Bronchial smooth muscle cell (primary cell): ENCODE measurements at places on chromosomes 5 and 9. TPM values are rescaled to one million over a fixed set of nuclear protein-coding genes. Genes with fewer than 3 reads are reported as not detected.

DIRAS2 gene
- total RNA-seq: under 0.01 and 0.09 TPM in 2 replicates

RGS7BP gene
- not detected in 2 replicates for total RNA-seq

SPEF2 gene
- total RNA-seq: 1.2 and 3.5 TPM in 2 replicates

BARX1 gene
- total RNA-seq: not detected in 2 replicates

PROB1 gene
- total RNA-seq: 0.26 and 1.3 TPM in 2 replicates

FBXO4 gene
- total RNA-seq: 9.7 and 11.3 TPM in 2 replicates

SELENOP gene
- total RNA-seq: 87.6 and 223 TPM in 2 replicates

SIMC1 gene
- total RNA-seq: 1.6 and 1.7 TPM in 2 replicates

ZBTB5 gene
- total RNA-seq: 3.8 and 4.7 TPM in 2 replicates

GNA14 gene
- 0.09 and 0.16 TPM in 2 replicates for total RNA-seq

SPATA31D4 gene
- not detected in 2 replicates for total RNA-seq

ADAM19 gene
- total RNA-seq: 4.9 and 5.8 TPM in 2 replicates

ATG12 gene
- 35.8 and 42.2 TPM in 2 replicates for total RNA-seq

PCDHA7 gene
- 0.26 and 0.47 TPM in 2 replicates for total RNA-seq

DNAJA1 gene
- 124 and 135 TPM in 2 replicates for total RNA-seq

NMUR2 gene
- total RNA-seq: not detected in 2 replicates

ANKRD31 gene
- 0.09 and 0.16 TPM in 2 replicates for total RNA-seq
